Tibial artery (tissue), 4 donors: ENCODE measurements at places on chromosomes 6 and 20.

- no peak for DNase-seq
Observed at GRCh38 chr20:52812231-52812847, 159.8 kb upstream of the TSHZ2 start.

DNA sequence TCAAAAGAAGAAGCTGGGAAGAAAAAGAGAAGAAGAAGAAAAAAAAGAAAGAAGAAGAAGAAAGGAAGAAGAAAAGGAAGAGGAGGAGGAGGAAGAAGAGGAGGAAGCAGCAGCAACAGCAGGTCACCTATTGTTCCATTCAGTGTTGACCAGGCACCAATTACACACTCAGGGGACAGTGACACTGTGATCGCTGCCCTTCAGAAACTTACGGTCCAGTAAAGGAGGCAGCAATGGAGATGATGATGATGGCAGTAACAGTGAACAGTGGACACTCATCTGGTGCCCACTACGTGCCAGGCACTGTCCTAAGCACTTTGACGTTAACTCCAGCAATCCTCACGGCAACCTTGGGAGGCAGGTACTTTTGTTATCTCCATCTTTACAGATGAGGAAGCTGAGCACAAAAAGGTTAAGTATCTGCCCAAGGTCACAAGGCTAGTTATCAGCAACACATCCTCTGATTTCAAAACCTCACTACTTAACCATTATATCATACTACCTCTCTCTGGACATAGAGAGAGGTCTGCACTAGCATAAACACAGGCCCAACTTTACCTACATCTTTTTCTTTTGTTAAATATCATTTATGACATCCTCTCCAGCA lies 83.2 kb downstream of the SLC22A23 start:
- DNase-seq: no peak

DNA sequence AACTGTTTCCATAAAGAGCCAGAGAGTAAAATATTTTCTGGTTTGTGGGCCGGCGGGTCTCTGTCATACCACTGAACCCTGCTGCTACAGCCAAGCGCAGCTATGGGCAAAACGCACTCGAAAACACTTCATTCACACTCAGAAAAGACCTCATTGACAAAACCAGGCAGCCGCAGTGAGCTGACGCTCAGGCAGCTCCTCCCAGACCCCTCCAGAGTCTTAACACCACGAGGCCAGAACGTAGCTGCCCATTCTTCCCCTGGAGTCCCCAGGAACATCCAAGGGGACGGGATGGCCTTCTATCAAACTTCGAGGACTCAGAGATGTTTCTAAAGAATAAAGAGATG lies 35.6 kb upstream of the ZBP1 start:
- no peak for DNase-seq

GRCh38 chr6:129908858-129909257 lies 47.7 kb upstream of the TMEM244 start:
- no peak for DNase-seq

- no peak for DNase-seq
Observed at GRCh38 chr6:156617376-156617775, 159.8 kb upstream of the ARID1B start.

DNA sequence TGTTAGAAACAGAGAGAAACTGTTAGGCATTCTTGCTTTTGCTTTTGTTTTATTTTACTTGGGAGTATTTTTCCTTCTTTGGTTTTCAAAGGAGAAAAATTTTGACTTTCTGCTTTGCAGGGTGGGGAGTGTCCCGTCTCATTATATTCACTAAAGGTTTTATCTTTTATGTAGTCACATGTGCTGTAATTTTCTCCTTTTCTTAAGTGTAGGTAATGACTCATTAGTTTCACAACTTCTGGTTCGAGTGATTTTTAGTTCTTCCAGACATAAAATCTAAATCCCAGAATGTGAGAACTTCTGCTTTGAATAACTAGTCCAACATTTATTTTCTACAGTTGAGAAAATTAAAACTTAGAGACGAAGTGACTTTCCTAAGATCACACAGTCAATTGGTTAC lies 37.7 kb downstream of the ADGRF1 start:
- DNase-seq: no peak

DNA sequence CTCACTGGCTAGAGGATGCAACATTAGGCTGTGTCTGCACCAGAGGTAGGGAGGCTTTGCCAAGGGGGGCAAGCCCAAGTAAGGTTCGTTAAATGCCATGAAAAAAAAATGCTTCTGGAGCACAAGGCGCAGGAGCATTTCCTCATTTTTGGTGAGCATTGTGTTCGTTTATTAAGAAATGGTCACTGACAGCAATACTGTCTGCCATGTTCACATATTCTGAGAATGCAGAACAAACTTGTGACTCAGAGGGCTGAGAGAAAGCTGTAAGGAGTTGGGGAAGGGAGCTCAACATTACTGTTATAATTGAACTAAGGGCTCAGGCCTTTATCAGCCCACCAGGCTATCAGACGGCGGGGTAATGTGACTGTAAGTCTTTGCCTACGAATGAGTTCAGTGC lies 465.4 kb upstream of the BTBD3 start:
- DNase-seq: no peak

- no peak for DNase-seq
Observed at GRCh38 chr6:37617073-37617472, 80.6 kb downstream of the MDGA1 start.

DNA sequence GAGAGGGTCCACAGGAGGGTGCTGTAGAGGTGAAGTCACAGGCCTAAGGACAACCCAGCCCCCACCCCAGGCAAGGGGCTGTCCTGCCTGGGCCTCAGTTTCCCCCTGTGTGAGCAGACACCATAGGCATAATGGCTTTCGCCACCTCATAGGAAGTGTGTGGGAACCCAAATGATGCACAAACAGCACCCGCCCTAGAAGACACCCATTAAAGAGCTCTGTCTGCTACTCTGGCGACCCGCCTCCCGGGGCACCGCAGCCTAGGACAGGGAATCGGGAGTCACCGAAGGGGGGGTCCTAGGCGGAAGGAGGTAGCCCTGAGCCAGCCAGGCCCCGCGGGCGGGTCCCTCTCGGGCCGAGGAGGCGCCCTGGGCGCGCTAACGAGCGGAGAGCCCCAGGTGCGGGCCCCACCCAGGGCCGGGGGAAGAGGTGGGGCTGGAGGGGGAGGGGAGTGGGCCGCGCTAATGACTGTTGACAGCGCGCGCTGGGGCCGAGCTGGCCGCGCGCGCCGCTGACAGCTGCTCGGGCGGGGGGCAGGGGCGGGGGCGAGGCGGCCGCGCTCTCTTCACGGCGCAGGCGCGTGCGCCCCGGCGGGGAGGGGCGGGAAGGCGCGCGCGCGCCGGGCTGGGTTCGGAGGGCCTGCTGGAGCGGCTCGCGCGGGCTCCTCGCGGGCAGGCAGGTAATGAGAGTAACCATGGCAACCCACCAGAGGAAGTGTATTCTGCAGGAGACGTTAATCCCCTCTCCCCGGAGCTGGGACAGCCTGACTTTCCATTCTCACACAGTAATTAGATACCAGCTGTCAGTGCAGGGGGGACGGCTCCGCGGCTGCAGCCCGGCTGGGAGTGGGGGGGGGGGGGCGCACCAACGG lies 48.9 kb downstream of the NOL4L start:
- no peak for DNase-seq

DNA sequence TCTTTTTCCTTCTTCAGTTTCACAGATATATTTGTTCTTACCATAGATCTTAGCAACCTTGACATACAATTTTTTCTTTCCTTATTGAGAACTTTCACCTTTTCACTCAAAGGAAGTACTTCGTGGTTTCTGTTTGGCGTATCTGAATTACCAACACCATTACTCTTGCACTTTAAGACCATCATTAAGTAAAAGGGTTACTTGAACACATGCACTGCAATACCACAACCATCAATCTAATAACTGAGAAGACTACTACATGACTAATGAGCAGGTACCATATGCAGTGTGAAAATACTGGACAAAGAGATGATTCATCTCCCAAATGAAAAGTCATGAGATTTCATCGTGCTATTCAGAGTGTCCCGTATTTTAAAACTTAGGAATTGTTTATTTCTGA lies 21.7 kb upstream of the SENP6 start:
- no peak for DNase-seq

DNA sequence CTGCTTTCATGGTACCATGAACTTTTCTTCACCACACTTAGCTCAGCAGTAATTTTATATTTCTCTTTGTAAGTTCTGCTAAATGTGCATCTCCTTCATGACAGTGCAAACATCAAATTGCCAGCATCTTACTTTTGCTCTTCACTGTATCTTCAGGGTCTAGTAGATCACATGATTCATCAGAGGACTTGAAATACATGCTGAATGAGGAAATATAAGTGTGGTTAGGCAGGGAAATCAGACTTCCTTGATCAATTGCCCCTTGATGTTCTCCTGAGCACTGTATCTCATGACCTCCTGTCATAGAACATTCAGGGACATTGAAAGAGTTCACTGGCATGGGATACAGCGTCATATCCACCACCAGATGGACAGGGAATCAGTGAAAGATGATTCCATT lies 25.3 kb upstream of the POLR1H start:
- no peak for DNase-seq

DNA sequence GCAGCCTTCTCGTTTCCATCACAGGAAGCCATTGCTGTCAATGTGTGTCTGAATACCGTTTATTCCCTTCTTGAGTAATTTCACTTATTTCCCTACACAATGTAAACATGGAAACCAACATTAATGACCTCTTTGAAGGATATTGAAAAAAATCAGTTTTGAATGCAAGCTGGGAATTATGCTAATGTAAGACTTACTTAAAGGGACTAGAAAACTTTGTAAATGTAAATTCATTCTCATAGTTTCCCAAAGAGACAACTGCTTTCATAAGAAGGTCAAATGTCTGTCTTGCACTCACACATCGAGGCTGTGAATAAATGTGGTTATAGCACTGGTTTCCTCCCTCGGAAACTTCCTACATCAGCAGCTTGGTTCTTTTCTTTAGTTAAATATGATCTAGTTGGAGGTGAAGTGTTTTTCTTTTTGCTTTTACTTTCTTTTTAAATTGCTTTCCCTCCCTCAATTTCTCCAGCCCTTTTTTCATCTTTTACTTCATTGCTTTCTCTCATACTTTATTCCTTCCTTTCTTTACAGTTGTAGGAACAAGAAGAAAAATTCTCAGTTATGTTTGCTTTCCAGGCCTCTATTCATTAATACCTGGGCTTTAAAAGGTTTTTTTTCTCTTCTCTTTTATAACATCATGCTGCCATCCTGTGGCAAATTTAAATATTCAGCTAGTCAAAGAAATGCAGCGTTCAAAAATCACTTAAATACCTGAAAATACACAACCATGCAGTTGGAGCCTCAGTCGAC lies 108.3 kb downstream of the TNFAIP3 start:
- DNase-seq: no peak

DNA sequence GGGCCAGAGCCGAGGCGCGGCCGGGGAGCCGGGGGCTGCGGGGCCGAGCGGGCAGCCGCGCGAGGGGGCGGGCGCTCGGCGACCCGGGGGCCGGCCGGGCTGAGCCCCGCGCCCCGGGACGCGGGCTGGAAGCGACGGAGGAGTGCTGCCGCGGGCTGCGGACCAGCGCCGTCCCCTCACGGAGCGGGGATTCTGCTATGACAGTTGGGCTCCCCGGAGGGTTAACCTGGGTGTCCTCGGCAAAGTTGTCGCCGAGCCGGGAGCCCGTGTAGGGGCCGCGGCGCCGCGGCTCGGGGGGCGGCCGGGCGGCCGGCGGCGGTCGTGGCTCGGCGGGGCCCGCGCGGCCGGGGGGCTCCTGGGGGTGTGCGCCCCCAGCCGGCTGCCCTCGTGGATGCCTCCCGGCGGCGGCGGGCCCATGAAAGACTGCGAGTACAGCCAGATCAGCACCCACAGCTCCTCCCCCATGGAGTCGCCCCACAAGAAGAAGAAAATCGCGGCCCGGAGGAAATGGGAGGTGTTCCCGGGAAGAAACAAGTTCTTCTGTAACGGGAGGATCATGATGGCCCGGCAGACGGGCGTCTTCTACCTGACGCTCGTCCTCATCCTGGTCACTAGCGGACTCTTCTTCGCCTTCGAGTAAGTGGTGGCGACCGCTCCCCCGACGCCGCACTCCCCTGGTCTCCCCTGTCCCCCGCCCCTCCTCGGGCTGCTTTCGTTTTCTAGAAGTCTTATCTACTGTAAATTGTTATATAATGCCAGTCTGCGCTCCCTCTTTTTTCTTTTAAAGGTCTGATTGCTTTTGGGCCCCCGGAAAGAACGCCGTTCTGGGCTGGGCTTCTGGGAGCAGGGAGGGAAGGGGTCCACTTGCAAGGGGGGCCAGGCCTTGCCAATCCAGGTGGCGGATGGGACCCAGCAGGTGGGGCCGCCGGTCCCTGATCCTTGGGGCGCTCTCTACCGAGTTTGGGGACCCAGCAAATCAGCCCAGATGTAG lies 936 bp downstream of the ZDHHC14 start:
- DNase-seq: peak; percentile 73

GRCh38 chr6:138885156-138885819 lies 89.4 kb downstream of the ECT2L start:
- DNase-seq: no peak

DNA sequence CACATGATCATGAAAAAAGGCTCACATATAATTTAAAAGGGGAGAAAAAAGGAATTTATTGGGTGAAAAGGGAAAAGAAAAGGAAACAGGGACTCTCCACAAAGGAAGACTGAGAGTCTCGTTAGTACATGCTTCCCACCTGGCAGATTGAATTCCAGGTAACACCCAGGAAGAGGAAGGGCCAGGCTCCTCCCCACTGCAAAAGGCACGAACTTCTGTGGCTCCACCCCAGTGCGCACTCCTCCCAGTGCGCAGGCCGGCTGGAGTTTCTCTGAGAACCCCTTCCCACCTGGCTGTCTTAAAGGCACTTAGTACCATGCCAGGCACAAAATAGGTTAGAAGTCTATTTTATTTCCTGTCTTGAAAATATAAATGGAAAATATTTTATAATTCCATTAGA lies 129.8 kb downstream of the COL12A1 start:
- DNase-seq: no peak

- no peak for DNase-seq
Observed at GRCh38 chr6:100266494-100267401, 198.0 kb downstream of the SIM1 start.
